ENCODE measurements at places on chromosomes 1 and 21.

- DNase-seq, result no peak
Measured at GRCh38 chr21:22795091-22795490, 1796.9 kb downstream of the NCAM2 start.

- no peak for DNase-seq
Measured at GRCh38 chr1:222243902-222244301, 304.0 kb downstream of the HHIPL2 start.

GRCh38 chr1:172408958-172409357, 11.5 kb upstream of the C1orf105 start:
- no peak for DNase-seq

DNA sequence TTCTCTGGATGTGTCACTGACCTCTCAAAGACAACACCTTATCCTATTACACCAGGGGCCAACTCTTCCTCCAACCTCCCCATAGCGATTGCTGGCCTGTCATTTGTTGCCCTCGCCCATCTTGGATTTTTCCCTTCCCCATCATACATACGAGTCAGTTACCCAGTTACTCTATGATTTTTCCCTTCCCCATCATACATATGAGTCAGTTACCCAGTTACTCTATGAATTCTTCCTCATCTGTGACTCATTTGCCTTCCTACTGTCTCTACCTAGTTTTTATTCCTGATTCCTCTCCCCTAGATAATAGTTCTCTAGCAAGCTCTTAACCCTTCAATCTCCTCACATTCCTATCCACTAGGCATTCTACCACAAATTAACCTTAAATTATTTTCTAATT, 178.8 kb downstream of the NR5A2 start:
- DNase-seq, result peak; percentile 27

DNA sequence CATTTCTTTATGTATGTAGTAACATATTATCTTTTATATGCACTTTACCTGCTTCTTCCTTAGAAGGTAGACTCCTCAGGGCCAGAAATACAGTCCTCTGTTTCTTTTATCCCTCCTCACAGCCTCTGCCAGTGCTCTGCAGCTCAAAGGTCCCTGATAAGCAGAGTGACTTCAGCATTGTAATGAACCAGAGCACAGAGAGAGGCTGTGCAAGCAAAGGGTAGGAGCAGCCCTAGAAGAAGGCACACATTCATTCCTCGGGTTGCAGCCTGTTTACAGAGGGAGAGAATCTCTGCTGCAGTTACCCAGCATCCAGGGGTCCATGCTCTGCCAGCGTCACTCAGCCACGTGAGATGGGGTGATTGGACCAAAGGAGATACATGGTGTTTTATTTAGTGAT, 101.1 kb downstream of the RHOU start:
- no peak for DNase-seq

GRCh38 chr1:216924732-216925131, 201.5 kb upstream of the ESRRG start:
- DNase-seq, result no peak

DNA sequence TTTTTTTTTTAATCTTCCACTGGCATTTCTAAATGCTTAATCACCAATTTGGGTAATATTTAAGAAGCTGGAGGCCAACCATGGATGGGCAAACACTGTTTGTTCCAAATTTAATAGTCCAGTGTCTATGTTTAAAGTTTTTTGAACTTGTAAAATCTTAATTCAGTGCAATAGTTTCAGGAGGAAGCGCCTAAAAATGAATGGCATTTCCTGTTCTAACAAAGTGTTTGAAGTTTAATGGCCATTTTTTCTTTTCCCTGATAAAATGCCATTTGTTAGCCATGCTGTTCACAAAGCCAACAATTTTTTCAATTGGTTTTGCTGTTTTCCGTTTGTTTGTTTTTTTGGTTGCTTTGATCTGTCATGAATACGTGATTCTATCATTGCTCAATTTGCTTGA, 552.1 kb downstream of the LMO4 start:
- peak; percentile 8 for DNase-seq

DNA sequence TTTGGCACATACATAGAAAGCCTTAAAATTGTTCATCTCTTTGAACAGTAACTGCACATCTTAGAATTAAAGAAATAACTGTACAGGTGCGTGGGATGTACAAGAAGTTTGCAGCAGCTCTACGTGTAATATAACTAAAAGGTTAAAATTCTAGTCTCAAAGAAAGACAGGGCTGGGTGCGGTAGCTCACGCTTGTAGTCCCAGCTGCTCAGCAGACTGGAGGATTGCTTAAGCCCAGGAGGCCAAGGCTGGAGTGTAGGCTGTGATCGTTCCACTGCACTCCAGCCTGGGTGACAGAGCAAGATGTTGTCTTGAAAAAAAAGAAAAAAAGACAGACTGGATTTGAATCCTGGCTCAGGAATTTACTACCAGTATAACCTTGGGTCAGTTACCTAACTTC, 13.4 kb downstream of the PARP1 start:
- DNase-seq, result no peak

DNA sequence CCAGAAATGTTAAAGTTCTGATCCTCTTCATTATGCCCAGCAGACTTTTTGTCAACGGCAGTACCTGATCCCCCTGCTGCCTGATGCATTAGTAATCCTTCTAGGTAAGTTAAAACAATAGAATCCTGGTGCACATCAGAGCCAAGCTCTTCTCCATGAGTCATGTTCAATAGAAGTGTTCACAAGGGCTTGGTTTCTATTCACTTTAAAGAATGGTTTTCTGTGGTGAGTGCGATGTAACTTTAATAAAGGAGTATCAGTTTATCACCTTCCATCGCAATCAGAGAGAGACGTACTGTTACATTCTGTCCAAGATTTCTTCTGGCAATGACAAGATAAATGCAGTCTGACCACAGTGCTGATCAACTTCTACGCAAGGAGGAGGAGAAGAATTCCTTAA, 96.8 kb downstream of the NRIP1 start:
- no peak for DNase-seq

- DNase-seq, result no peak
Measured at GRCh38 chr21:16942703-16943102, 570.1 kb upstream of the CXADR start.

DNA sequence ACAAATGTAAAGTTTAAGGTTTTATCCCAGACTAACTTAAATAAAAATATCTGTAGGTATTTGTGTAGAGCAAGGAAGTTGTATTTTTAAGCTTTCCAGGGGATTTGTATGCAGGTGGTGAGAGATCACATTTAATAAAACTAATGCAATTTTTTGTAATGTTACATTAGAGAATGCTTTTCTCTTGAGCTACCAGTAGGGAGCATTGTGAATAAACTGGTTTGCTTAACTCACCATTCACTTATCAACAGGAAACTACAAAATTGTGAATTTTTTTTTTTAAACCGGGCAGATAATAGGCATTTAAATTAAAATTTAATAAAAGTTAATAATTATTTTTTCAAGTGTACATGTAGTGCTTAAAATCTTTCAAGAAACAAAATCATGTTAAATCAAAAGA, 78.6 kb downstream of the IVNS1ABP start:
- DNase-seq, result no peak

- DNase-seq, result no peak
Measured at GRCh38 chr21:45830221-45830640, 151.3 kb upstream of the COL6A1 start.

DNA sequence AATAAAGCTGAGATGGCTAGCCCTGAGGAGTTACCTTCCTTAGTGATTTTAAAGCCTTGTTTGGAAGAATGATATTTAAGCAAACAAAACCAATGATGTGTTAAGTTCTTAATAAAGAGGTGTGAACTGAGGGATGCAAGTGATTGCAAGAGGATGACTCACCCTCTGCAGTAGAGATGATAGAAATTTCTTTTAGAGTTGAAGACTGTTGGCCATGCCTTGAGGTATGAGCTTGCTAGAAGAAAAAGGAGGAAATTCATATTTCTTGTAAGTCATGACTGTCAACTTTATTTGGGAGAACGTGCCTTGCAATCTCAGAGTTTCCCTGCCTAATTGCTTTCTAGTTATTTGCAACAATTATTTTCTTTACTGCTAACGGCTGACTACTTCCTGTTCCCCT, 94.7 kb downstream of the PLA2G4A start:
- DNase-seq, result no peak

DNA sequence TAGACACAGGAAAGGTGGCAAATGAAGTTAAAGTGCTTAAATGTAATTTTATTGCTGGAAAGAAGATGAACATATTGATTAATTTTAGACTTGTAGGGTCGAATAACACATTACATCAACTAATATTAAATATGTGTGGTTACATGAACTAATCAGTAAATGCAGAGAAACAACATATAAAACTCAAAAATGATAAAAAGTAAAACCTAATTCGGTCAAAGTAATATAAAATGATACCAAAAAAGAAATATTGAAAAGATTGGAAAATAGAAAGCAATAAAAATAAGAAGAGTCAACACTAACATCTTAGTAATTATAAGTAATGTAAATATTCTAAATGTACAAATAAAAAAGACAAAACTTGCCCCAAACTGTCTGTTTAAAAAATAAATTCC, 43.3 kb downstream of the CD53 start:
- no peak for DNase-seq

DNA sequence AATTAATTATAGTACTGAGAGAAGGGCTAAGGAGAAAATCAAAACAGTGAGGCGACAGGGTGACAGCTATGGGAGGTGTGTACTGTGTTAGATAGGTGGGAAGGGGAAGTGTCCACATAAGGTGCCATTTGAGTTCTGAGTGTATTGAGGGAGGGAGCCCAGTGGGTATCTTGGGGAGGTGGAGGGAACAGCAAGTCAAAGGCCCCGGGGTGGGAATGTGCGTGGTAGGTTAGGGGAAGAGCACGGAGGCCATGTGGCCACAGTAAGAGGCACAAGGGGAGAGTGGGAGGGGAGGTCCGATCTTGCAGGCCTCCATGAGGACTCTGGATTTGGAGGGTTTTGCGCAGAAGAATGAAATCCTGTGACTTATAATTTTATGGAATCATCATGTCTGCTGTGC, 3.0 kb upstream of the XKR8 start:
- DNase-seq, result no peak

DNA sequence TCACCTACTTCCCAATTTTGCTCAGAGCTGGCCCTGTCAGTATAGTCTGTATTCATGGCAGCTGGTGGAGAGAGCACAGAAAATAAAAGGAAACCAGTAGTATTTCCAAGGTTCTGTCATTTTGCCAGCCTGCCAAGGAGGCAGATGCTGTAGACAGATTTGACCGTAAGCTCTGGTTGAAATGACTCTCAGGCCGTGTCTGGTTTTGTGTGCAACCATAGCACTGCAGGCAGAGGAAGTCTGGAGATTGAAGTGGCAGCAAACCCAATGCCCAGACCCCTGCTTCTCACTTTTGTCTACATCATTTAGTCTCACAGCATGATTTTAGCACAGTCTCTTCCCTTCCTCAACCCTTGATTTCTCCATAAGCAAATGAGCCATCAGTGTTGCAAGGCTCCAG, 291.7 kb downstream of the PAPPA2 start:
- DNase-seq, result no peak

DNA sequence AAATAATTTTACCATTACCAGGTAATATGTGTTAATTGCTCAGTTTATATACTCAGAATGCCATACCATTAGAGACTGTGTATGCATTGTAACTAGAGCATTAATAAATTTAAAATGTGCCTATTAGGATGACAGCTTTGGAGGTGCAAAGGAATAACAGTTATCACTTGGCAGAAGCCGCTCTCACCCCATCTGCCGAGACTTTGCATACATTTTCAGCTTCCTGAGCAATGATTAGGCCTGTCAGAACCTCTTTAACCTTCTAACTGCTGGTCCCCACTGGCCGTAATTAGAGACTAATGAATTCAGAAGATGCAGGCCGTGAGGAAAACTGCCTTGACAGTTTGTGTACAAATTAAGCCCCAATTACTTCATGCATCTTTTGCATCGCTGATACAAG, 158.0 kb upstream of the PROX1 start:
- DNase-seq, result no peak

DNA sequence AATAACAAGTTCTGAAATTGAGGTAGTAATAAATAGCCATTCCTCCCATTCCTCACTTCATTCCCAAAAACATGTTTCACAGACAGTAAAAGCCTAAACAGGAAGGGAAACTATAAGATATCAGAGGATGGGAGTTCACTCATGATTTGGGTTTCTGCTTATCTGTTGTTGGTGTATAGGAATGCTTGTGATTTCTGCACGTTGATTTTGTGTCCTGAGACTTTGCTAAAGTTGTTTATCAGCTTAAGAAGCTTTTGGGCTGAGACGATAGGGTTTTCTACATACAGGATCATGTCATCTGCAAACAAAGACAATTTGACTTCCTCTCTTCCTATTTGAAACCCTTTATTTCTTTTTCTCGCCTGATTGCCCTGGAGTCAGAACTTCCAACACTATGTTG, 26.0 kb upstream of the POFUT2 start:
- DNase-seq, result no peak

DNA sequence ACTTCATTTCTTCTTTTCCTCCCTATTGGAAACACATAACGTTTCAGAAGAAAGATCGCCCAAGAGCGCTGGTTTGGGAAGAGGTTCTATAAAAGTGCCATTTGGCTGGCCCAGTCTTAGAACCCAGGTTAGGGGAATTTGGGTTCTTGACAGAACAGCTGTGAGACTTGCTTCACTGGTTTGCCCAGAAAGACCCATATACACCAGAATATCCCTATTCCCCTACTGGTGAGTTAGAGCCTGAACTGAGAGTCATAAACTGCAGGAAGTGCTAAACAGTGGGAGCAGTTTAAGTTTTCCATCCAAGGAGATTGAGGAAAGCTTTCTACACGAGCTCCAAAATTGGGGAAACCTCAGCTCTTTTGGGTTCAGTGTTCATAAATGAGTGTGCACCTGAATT, 275.2 kb downstream of the VAV3 start:
- no peak for DNase-seq

DNA sequence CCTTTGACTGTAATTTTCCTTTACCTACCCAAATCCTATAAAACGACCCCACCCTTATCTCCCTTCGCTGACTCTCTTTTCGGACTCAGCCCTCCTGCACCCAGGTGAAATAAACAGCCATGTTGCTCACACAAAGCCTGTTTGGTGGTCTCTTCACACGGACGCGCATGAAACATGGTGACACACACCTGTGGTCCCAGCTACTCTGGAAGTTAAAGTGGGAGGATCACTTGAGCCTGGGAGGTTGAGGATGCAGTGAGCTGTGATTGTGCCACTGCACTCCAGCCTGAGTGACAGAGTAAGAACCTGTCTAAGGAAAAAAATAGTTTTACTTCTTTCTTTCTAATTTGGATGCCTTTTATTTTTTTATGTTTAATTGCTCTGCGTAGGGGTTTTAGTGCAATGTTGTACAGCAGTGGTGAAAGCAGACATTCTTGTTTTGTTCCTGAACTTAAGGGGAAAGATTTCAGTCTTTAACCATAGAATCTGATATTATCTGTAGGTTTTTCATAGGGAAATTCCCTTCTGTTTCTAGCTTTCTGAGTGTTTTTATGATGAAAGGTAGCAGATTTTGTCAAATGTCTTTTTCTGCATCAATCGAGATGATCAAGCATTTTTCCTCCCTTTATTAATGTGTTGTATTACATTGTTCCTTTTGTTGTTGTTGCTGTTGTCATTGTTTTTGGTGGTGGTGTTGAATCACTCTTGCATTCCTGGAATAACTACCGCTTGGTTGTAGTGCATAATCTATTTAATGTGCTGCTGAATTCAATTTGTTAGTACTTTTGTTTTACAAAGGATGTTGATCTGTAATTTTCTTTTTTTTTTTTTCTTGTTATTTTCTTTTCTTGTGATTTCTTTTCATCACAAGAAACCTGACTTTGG, 497.4 kb downstream of the DISC1 start:
- no peak for DNase-seq

- DNase-seq, result no peak
Measured at GRCh38 chr21:28754862-28755261, 237.8 kb downstream of the LTN1 start.

Data from AG09309 (cell line).